ENCODE measurements at places on chromosomes 11 and 22.

GRCh38 chr11:74022546-74022945 is 13.7 kb upstream of the UCP3 start:
- peak; percentile 89 for DNase-seq

DNA sequence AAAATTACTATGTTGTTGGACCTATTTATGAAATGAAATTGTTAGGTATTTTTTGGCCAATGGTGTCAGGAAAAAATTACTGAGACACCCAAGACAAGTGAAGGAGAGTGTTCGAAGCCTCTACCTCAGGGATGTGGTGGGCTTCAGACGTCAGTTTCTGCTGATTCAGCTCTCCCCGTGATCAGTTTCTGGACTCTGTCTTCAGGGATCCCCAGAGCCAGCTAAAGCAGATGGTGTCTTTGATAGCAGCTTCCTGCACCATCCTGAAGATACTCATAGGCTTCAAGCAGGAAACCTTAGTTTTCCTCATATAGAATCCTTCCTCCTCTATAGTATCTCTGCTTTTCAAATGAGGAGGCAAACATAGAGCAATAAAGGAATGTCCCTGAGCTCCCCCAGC is 7.4 kb downstream of the CD248 start:
- DNase-seq: no peak

DNA sequence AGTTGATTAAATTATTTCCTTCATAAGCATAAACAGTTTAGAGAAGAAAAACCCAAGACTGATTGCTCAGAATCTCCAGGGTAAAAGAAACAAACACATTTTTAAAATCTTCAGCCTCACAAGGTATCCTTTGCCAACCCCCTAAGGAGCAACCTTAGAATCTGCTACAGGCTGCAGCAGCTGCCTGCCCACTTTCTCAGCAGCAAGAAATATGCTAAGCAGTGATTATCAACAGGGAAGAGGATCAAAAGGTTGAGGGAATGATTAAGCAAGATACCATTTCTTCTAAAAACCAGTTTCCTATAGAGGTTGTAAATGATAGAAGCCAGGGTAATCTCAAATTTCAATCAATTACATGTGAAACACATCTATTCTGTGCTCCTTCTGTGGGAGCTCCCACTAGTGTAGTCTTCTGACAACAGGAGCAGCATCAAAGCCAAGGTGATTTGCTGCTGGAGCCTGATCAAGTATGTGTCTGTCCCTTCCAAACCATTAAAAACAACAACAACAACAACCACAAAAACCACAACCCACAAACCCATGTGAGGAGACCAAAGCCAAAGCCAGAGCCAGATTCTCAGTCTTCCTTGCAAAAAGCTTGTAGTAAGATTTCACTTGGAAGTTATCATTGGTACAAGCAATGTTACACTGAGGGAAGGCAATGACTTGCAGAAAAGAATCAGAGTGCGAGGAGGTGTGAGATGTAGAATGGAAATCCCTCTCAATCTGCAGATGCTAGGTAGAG is 761.2 kb downstream of the DLG2 start:
- DNase-seq: no peak

DNA sequence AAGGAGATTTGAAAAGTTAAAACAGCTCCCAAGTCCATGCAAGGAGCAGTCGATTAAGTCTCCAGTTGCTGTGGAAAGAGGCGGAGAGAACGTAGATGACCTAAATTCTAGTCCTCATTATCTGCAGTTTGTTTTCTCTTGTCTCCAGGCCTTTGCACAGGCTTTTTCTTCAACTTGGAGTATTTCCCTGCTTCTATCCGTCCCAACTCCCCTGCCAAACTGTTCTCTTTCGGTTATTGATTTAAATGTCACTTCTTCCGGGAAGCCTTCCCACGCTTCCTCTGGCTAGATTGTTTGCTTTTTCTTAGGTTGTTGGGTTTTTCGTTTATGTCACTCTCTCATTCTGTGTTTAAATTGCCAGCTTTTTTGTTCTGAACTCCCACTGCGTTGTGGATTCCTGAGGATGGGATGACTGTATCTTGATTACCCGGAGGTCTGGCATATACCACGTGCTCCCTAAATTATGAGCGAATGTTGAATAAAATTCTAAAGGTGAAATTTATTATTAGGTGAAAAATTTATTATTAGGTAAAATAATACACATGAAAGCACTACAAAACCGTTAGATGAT is 463 bp downstream of the TMEM126B start:
- peak; percentile 30 for DNase-seq

- peak; percentile 99 for DNase-seq
Measured at GRCh38 chr22:21629255-21630149, at the start of gene YDJC. YDJC (minus strand) TSS chr22:21630022; CDS start chr22:21630014, 8 bp downstream.

DNA sequence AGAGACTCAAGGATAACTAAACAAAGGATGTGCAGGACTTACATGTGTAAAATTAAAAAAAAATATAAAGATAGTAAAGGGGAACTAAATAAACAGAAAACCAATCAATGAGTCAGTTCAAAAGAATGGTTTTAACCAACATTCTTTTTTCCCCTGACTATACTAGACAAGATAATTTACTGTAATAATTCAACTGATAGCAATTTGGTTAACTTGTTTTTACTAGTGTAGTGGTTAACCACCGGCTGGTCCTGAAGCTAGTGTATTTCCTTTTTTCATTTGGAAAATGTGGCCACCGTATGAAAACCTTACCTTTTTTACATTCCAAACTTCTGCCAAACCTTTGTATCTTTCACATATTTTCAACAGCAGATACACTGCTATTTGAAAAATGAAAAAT is 123.1 kb downstream of the ARHGAP42 start:
- DNase-seq: no peak

- no peak for DNase-seq
Measured at GRCh38 chr11:116172851-116173250, 599.9 kb downstream of the BUD13 start.

- peak; percentile 95 for DNase-seq
Measured at GRCh38 chr22:46674367-46674781, 54.2 kb downstream of the GRAMD4 start.

- no peak for DNase-seq
Measured at GRCh38 chr22:49658902-49659280, 168.8 kb downstream of the BRD1 start.

DNA sequence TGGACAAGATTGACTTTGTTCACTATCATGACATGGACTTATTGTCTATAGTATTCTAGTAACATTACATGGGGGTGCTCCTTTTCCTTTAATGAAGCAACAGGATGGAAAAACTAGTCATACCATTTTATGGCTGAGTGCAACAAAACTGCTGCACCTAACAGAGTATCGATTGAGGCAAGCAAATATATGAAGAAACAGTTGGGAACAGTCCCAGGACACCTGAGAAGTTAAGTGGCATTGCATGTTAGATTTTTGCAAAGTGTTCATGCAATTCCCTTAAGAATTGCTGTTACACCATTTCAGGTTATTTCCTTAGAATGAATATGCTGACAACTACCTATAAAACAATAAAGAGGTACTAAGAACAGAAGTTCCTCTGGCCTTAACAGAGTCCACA is 541.5 kb upstream of the ANO3 start:
- no peak for DNase-seq

GRCh38 chr11:68115285-68115684 is 5.9 kb downstream of the CHKA start:
- peak; percentile 72 for DNase-seq

DNA sequence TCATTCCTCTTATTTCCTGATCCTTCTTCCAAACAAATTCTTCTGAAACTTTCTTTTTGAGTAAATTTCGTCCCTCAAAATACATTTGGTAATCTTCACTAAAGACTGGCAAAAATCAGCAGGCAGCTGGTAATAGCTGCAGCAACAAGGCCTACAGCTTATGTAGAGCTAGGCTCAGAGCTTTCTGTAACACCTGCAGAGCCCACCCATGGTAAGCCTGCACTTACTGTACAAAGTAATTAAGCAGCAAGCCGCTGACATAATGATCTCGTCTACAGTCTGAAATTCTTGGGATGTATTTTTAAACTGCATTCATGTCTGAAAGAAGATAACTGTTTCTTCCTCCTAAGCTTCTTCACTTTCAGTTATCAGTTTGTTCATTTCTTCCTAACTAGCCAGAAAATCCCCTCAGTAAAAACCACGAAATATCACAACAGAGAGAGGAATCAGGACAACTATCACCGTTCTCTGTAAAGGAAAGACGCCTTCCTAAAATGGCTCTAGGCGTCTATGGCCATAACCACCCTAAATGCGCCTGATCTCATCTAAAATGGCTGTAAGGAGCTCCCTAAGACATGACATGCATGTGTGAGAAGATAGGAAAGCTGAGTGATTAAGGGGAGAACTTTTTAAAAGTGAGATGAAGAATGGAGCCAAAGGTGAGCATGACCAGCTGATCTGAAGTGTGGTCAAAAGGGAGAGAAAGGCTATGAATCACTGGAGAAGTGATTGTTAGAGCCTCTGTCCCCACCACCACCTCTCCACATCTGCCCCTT is 56.2 kb downstream of the DENND5A start:
- DNase-seq: no peak

- no peak for DNase-seq
Measured at GRCh38 chr11:46906609-46907041, 11.7 kb downstream of the LRP4 start.

- DNase-seq: no peak
Measured at GRCh38 chr22:24409707-24410106, 17.7 kb upstream of the ADORA2A start.

- DNase-seq: peak; percentile 26
Measured at GRCh38 chr11:86802601-86803051, 2.3 kb downstream of the PRSS23 start.

- peak; percentile 14 for DNase-seq
Measured at GRCh38 chr11:87878373-87878825, 296.8 kb downstream of the RAB38 start.

- no peak for DNase-seq
Measured at GRCh38 chr22:34324763-34325162, 404.5 kb upstream of the LARGE1 start.

DNA sequence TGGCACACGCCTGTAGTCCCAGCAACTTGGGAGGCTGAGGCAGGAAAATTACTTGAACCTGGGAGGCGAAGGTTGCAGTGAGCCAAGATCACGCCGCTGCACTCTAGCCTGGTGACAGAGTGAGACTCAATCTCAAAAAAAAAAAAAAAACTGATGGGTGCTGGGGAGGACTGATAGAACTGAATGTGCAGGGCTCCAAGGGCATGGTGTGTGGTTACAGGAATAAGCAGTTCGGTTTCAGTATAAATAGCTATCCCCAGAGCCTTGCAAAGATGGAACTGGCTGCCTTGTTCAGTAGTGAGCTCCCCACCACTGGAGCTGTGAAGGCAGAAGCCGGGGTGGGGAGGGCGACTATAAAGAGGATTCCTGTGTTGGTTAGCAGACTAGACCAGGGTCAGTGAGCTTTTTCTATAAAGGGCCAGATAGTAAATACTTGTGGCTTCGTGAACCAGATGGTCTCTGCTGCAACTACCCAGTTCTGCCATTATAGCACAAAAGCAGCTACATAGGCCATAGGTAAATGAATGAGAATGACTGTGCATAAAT is 5.9 kb downstream of the TOM1 start:
- DNase-seq: no peak

GRCh38 chr11:61756147-61756451 is 3.7 kb downstream of the MYRF start:
- no peak for DNase-seq

- DNase-seq: no peak
Measured at GRCh38 chr22:44458044-44459020, 39.7 kb downstream of the RTL6 start.

DNA sequence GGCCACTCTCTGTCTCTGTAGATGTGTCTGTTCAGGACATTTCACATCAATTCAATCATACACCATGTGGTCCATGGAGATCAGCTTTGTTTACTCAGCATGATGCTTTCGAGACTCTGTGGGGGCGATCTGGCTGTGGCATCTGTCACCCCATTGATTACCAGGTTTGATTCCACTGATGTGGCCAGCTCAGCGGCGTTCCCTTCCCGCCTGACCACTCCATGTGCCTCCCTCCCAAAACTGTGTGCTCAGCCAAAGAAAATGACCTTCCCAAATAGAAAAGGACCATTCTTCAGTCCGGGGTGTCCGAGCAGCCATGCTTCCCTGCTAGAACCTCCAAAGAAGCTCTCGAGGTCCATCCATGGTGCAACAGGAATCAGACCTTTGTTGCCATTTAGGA is 89.1 kb downstream of the BRD1 start:
- no peak for DNase-seq

GRCh38 chr11:7514099-7514591 is 346 bp downstream of the PPFIBP2 start:
- peak; percentile 32 for DNase-seq

GRCh38 chr11:5196067-5196466 is 4.4 kb downstream of the OR51V1 start:
- no peak for DNase-seq

DNA sequence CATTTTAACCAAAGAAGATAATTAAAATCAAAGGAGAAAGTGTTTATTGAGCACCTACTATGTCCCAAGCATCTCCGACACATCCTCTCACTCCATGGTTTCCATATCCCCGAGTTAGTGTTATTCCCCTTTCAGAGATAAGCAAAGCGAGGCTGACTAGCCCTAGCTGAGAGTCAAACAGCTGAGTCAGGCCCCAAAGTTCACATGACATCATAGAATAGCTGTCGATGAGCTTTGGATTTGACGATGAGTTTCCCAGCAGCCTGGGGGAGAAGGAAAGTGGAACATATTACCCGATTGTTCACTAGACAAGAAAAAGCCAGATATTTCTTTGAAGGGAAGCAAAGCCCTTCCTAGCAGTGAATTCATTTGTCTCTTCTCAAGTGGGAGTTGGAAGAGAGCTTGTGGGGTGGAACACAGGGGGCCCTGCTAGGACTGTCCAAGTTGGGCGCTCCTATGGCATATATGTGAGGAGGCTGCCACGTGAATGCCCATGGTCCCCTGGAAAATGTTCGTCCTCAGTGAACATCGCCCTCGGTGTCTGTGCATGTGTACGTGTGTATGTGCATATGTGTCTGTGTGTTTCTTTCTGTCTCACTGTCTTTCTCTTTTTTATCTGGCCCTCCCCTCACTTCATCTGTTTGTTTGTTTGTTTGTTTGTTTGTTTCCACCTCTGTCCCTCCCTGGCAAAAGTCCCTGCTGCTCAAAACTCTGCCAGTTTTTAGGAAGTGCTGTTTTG is 493 bp upstream of the CYTH4 start:
- DNase-seq: peak; percentile 78

- no peak for DNase-seq
Measured at GRCh38 chr22:46272762-46273431, 5.1 kb downstream of the TTC38 start.

Measured in suppressor macrophage (primary cell).